ENCODE measurements at places on chromosomes 3 and 15. TPM values are rescaled to one million over a fixed set of nuclear protein-coding genes. Genes with fewer than 3 reads are reported as not detected.

UCN2 gene
- polyA plus RNA-seq = not detected

KIF15 gene
- polyA plus RNA-seq = 0.16 TPM

KBTBD13 gene
- not detected for polyA plus RNA-seq

AHSG gene
- not detected for polyA plus RNA-seq

BCL2A1 gene
- 350 TPM for polyA plus RNA-seq

PATL2 gene
- polyA plus RNA-seq = 1.9 TPM

ISLR gene
- polyA plus RNA-seq = not detected

SPINK8 gene
- polyA plus RNA-seq = not detected

DYNLT2B gene
- polyA plus RNA-seq = 2.7 TPM

CHRD gene
- not detected for polyA plus RNA-seq

TMEM207 gene
- not detected for polyA plus RNA-seq

TRH gene
- not detected for polyA plus RNA-seq

CADPS gene
- not detected for polyA plus RNA-seq

IQCH gene
- polyA plus RNA-seq = not detected

IFRD2 gene
- 34.6 TPM for polyA plus RNA-seq

AADACL2 gene
- polyA plus RNA-seq = not detected

C2CD4A gene
- polyA plus RNA-seq = not detected

ASB14 gene
- not detected for polyA plus RNA-seq

CMTM8 gene
- polyA plus RNA-seq = 0.94 TPM

MAN2A2 gene
- 7.3 TPM for polyA plus RNA-seq

MCTP2 gene
- polyA plus RNA-seq = 7.4 TPM

PRC1 gene
- 6.9 TPM for polyA plus RNA-seq

CDHR4 gene
- not detected for polyA plus RNA-seq

SLC22A14 gene
- not detected for polyA plus RNA-seq

GOLGA8J gene
- not detected for polyA plus RNA-seq

TTLL13 gene
- polyA plus RNA-seq = not detected

TTC21A gene
- 0.67 TPM for polyA plus RNA-seq

SELENOS gene
- polyA plus RNA-seq = 70.2 TPM

UROC1 gene
- not detected for polyA plus RNA-seq

EPHA6 gene
- not detected for polyA plus RNA-seq

MCF2L2 gene
- 0.13 TPM for polyA plus RNA-seq

ZBBX gene
- polyA plus RNA-seq = not detected

CNTN3 gene
- not detected for polyA plus RNA-seq

AEN gene
- polyA plus RNA-seq = 6.3 TPM

ROPN1 gene
- not detected for polyA plus RNA-seq

BBX gene
- 6.8 TPM for polyA plus RNA-seq

DUOXA1 gene
- not detected for polyA plus RNA-seq

C2CD4B gene
- not detected for polyA plus RNA-seq

MESP2 gene
- polyA plus RNA-seq = not detected

SSUH2 gene
- polyA plus RNA-seq = not detected

CCR2 gene
- polyA plus RNA-seq = 181 TPM

GOLGA8A gene
- polyA plus RNA-seq = 14.8 TPM

LRRC49 gene
- 0.08 TPM for polyA plus RNA-seq

GRM2 gene
- 0.80 TPM for polyA plus RNA-seq

OCA2 gene
- not detected for polyA plus RNA-seq

TWF2 gene
- 141 TPM for polyA plus RNA-seq

IL20RB gene
- 0.47 TPM for polyA plus RNA-seq

C3orf20 gene
- not detected for polyA plus RNA-seq

CCR5 gene
- polyA plus RNA-seq = 3.6 TPM

DHX36 gene
- 9.4 TPM for polyA plus RNA-seq

GOLGA6B gene
- polyA plus RNA-seq = not detected

AGBL1 gene
- polyA plus RNA-seq = not detected

RGMA gene
- polyA plus RNA-seq = 0.07 TPM

DUOXA2 gene
- polyA plus RNA-seq = not detected

GRAMD1C gene
- 0.29 TPM for polyA plus RNA-seq
